ENCODE measurements at places on chromosomes 12 and 14. TPM values are rescaled to one million over a fixed set of nuclear protein-coding genes. Genes with fewer than 3 reads are reported as not detected.

The EXOC3L4 gene
- total RNA-seq: 1.2 TPM

The B3GNT4 gene
- total RNA-seq: not detected

The MAX gene
- total RNA-seq: 71.8 TPM

The IFI27L2 gene
- 38.8 TPM for total RNA-seq

The SMIM41 gene
- total RNA-seq: 2.9 TPM

The HNF1A gene
- total RNA-seq: not detected

The BRF1 gene
- total RNA-seq: 47.3 TPM

The CYP46A1 gene
- 1.5 TPM for total RNA-seq

The SIX6 gene
- not detected for total RNA-seq

The LTBP2 gene
- 88.4 TPM for total RNA-seq

The KLRC2 gene
- total RNA-seq: 0.42 TPM

The ADAM21 gene
- total RNA-seq: not detected

The CCDC196 gene
- not detected for total RNA-seq

The POTEG gene
- not detected for total RNA-seq

The WNT1 gene
- not detected for total RNA-seq

The KRT2 gene
- not detected for total RNA-seq

The GUCY2C gene
- not detected for total RNA-seq

The EAPP gene
- total RNA-seq: 24.1 TPM

The CCDC197 gene
- not detected for total RNA-seq

The CEP170B gene
- total RNA-seq: 24.1 TPM

The LTBR gene
- total RNA-seq: 144 TPM

The KLHDC1 gene
- 7.6 TPM for total RNA-seq

The SLC2A14 gene
- total RNA-seq: 3.1 TPM

The GALNT9 gene
- 0.50 TPM for total RNA-seq

The COCH gene
- 4.5 TPM for total RNA-seq

The OR5AU1 gene
- total RNA-seq: not detected

The LRP1-AS gene
- not detected for total RNA-seq

The TAPBPL gene
- 22.8 TPM for total RNA-seq

The P2RX2 gene
- 1.7 TPM for total RNA-seq
